ENCODE measurements at places on chromosomes 4 and X. TPM values are rescaled to one million over a fixed set of nuclear protein-coding genes. Genes with fewer than 3 reads are reported as not detected.

ADAM29 gene
- not detected for total RNA-seq

DKK2 gene
- not detected for total RNA-seq

IL2RG gene
- 395 TPM for total RNA-seq

MMRN1 gene
- total RNA-seq: 0.43 TPM

OGT gene
- 498 TPM for total RNA-seq

EMD gene
- 66.1 TPM for total RNA-seq

NAT8L gene
- total RNA-seq: 0.14 TPM

ARHGAP6 gene
- not detected for total RNA-seq

GRCh38 chr4:36325499-36325898, 44.1 kb downstream of the DTHD1 start:
- H3K27me3 ChIP-seq: no peaks in the 10 kb centered on the region
- peak overlapping the region; percentile 43 for H3K27ac ChIP-seq
- no peak for DNase-seq
- no peak overlapping the region for H3K4me3 ChIP-seq
- peaks cover 47% of the 10 kb centered on the region for H3K4me1 ChIP-seq

DNA sequence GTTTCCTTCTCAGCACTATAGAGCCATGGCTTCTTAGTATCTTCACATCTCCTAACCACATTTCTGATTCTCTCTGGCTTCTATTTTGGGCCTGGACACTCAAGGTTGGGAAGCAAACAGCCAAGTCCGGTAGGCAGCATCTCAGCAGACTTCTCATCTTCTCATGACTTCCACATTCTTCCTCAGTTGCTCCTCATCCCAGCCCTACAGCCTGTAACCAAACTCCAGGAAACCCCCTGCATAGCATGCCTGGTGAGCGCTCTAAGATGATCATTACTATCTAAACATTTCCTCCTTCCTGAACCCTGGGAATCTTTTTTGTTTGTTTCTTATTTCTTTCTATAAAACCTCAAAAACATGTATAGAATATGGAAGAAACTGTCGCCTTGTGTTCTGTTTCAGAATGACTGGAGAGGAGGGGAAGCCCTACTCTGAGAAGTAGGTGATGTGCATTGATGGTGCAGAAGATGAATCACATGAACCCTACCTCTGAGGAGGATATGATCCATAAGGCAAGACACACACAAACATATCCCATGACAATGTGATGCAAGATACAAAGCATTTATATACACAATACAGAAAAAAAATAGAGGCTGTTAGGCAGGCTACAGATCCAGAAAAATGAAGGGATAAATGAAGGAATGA, 219.8 kb upstream of the GYPA start:
- peaks cover 7% of the 10 kb centered on the region for H3K27me3 ChIP-seq
- peaks cover 2% of the 10 kb centered on the region for H3K4me1 ChIP-seq
- no peak for DNase-seq
- no peak overlapping the region for H3K27ac ChIP-seq
- H3K36me3 ChIP-seq: no peaks in the 10 kb centered on the region

DNA sequence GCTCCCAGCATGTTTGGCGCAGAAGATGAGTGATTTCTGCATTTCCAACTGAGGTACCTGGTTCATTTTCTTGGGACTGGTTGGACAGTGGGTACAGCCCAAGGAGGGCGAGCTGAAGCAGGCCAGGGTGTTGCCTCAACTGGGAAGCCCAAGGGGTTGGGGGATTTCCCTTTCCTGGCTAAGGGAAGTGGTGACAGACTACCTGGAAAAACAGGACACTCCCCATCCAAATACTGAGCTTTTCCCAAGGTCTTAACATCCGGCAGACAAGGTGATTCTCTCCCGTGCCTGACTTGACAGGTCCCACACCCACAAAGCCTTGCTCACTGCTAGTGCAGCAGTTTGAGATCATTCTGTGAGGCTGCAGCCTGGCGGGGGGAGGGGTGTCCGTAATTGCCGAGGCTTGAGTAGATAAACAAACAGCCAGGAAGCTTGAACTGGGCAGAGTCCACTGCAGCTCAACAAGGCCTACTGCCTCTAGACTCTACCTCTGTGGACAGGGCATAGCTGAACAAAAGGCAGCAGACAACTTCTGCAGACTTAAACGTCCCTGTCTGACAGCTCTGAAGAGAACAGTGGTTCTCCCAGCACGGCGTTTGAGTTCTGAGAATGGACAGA, 307.7 kb upstream of the ARSJ start:
- no peaks in the 10 kb centered on the region for H3K27me3 ChIP-seq
- no peaks in the 10 kb centered on the region for H3K36me3 ChIP-seq
- no peaks in the 10 kb centered on the region for H3K4me1 ChIP-seq
- H3K27ac ChIP-seq: no peak overlapping the region
- H3K4me3 ChIP-seq: no peak overlapping the region

- no peaks in the 10 kb centered on the region for H3K27me3 ChIP-seq
- H3K27ac ChIP-seq: no peak overlapping the region
- DNase-seq: no peak
- H3K4me3 ChIP-seq: no peak overlapping the region
These were observed 112.6 kb downstream of the LINC00632 start for GRCh38 chrX:140822184-140822583.

GRCh38 chr4:143858456-143858855, 46.9 kb downstream of the GYPE start:
- no peak for DNase-seq
- peaks cover 7% of the 10 kb centered on the region for H3K4me1 ChIP-seq
- no peak overlapping the region for H3K27ac ChIP-seq
- no peaks in the 10 kb centered on the region for H3K36me3 ChIP-seq

- no peaks in the 10 kb centered on the region for H3K36me3 ChIP-seq
- H3K27ac ChIP-seq: no peak overlapping the region
- no peak overlapping the region for H3K4me3 ChIP-seq
- no peaks in the 10 kb centered on the region for H3K27me3 ChIP-seq
- no peak for DNase-seq
These were observed 226.2 kb downstream of the TACR3 start for GRCh38 chr4:103493450-103494159.

DNA sequence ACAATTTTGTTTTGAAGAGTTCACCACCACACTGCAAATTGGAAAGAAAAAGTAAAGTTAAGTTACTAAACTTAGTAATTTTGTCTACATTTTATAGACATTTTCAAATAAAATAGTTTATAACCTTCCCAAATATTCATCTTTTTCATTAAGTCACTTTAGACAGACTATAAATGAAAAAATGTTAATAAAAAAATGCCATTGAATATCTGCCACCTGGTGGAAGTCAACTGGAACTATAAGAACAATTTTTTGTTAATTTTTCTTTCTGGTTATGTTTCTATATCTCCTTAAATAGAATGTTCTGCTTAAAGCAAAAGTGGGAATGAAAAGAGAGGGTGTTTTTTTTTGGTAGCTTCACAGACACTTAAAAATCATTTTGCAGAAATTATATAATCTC, 534.4 kb upstream of the PCDH10 start:
- no peaks in the 10 kb centered on the region for H3K27me3 ChIP-seq
- no peak overlapping the region for H3K27ac ChIP-seq
- no peaks in the 10 kb centered on the region for H3K4me1 ChIP-seq
- no peaks in the 10 kb centered on the region for H3K36me3 ChIP-seq
- no peak for DNase-seq

DNA sequence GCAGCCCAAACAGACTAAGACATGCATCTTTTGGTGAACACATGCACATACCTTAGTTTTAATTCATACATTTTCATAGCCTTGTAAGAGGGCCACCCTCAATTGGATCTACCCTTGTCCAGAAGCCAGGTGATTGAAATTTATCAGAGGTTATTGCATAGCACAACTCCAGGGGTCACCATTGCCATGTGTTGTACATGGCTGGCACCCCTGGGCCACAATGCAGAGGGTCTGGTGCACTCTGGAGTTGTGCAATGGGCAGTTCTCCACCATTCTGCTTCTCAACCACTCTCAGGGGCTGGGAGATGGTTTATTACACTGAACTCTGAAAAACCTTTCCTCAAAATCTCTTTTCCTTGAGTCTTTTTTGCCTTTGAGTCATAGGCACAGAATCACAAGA, 184.4 kb upstream of the CXorf66 start:
- DNase-seq: no peak
- H3K36me3 ChIP-seq: no peaks in the 10 kb centered on the region
- no peak overlapping the region for H3K4me3 ChIP-seq
- H3K27ac ChIP-seq: no peak overlapping the region

DNA sequence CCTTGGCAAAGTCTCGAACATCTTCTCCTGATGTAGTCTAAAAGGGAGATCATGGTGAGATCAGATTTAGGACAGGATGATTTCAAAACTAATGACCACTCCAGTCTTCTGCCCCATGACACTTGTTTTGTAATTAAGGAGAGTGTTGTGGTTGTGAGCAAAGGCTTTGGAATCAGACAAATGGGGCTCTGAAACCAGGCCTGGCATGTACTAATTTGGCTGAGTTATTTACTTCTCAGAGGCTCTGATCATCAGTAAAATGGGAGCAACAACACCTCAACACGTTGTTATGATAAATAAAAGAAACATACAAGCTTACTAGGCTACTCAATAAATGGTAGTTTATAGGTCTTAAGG, 106.9 kb upstream of the FTHL17 start:
- no peak for DNase-seq
- no peak overlapping the region for H3K4me3 ChIP-seq
- no peaks in the 10 kb centered on the region for H3K27me3 ChIP-seq
- no peaks in the 10 kb centered on the region for H3K36me3 ChIP-seq
- no peak overlapping the region for H3K27ac ChIP-seq

DNA sequence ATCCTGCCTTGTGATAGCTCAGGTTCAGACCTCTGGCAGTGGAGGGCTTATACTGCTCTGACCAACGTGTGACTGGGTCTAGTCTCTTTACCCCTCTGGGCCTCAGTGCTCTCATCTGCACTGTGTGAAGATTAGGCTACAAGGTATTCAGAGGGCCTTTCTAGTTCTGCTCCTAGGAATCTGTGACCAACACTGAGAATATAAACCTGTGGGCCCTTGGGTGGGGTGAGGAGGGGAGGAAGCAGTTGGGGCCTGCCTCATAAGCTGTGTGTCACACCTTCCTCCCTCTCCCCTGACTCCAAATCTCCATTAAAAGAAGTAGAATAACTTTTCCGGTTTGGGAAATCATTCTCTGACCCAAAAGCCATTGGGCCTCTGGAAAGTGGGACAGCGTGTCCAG, 66.3 kb upstream of the MSN start:
- no peaks in the 10 kb centered on the region for H3K27me3 ChIP-seq
- DNase-seq: no peak
- peak overlapping the region; percentile 89 for H3K27ac ChIP-seq
- H3K4me1 ChIP-seq: peaks cover 50% of the 10 kb centered on the region
- H3K36me3 ChIP-seq: peaks cover 10% of the 10 kb centered on the region

GRCh38 chr4:49063670-49064069, 77.6 kb downstream of the CWH43 start:
- no peaks in the 10 kb centered on the region for H3K27me3 ChIP-seq
- no peak overlapping the region for H3K4me3 ChIP-seq
- no peak overlapping the region for H3K27ac ChIP-seq
- H3K4me1 ChIP-seq: no peaks in the 10 kb centered on the region
- no peak for DNase-seq

DNA sequence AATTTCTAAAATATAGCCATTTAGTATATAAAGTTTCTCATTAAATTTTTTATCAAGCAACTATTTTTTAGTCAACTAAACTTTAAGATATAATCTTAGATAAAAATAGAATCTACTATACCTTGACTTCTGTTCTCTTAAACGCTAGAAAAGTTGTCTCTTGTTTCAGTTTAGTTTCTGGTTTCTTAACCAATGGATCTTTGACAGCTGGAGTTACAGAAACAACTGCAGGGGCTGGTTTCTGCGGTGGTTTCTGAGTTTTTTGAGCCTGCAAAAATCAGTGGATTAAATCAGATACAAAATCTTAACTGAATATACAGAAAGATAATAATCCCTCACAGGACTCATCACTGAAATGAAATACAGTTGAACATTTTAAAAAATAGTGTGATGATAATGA, 21.9 kb downstream of the INTS12 start:
- H3K27ac ChIP-seq: no peak overlapping the region
- peaks cover 27% of the 10 kb centered on the region for H3K36me3 ChIP-seq
- no peak overlapping the region for H3K4me3 ChIP-seq
- DNase-seq: no peak
- peaks cover 1% of the 10 kb centered on the region for H3K4me1 ChIP-seq

DNA sequence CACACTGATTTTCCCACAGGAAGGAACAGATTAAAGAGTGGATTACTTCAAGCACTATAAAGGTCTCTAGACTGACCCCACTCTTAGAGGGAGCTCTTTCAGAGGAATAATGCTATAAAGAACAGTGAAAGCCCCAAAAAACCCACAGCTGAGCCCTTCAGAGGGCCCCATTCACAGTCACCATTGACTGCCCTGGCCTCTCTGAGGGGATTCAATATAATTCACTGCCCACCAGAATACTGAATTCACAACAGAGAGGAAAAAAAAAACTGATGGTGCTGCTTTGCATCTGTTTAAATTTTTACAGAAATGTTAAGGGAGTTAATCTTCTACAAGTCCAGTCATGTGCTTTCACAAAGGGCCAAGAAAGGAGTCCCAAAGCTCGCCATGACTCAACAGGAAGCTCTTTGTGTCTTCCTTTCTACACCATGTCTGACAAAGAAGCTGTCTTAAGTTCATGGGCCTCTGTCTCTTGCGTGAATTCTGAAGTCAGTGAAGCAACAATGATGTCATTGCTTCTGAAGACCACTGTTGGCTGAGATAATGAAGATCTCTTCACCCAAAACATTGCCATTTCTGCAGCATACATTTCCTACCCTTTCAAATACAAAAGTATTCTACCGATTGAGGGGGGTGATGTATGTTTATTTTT, 174.9 kb downstream of the ADAMTS3 start:
- H3K27ac ChIP-seq: no peak overlapping the region
- H3K27me3 ChIP-seq: no peaks in the 10 kb centered on the region
- DNase-seq: no peak
- H3K4me1 ChIP-seq: no peaks in the 10 kb centered on the region
- no peak overlapping the region for H3K4me3 ChIP-seq

DNA sequence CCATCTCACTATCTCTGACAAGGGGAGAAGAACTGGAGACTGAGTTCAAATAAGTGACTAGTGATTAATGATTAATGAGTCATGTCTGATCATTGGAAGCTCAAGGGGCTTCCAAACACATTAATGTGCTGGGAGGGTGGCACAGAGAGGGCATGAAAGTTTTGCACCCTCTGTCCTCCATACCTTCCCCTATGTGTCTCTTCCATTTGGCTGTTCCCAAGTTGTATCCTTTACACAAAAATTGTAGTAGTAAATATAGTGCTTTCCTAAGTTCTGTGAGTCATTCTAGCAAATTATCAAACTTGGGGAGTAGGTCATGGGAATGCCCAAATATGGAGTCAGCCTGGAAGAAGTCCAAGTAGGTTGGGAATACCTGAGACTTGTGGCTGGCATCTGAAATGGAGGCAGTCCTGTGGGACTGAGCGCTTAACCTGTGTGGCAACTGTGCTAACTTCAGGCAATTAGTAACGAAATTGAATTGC, 4.1 kb upstream of the FAM200B start:
- no peak overlapping the region for H3K4me3 ChIP-seq
- H3K4me1 ChIP-seq: peaks cover 35% of the 10 kb centered on the region
- H3K27me3 ChIP-seq: no peaks in the 10 kb centered on the region
- no peak overlapping the region for H3K27ac ChIP-seq
